Naive thymus-derived CD8-positive, alpha-beta T cell (primary cell): ENCODE measurements at places on chromosomes 6 and 20.

GRCh38 chr6:170151321-170151771, 139.5 kb downstream of the DLL1 start:
- no peak for DNase-seq

- DNase-seq, result no peak
Measured at GRCh38 chr20:6501061-6501460, 266.4 kb upstream of the BMP2 start.

DNA sequence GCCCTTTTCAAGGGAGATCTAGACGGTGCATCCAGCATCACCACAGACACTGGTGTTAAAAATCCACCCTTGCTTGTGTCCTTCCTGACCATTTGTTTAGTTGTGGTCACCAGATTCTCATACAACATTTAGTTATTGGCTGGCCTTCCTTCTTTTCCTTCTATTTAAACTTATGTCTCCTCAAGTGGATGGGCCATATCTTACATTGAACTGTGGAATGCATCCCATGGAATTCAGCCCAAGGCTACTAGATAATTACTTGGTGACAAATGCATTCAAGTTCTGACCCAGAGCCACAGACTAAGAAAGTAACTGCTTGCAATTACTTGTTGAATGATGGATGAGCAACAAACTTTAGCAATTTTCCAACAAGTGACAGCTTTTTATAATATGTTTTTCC, 198.9 kb upstream of the SSTR4 start:
- DNase-seq, result no peak

DNA sequence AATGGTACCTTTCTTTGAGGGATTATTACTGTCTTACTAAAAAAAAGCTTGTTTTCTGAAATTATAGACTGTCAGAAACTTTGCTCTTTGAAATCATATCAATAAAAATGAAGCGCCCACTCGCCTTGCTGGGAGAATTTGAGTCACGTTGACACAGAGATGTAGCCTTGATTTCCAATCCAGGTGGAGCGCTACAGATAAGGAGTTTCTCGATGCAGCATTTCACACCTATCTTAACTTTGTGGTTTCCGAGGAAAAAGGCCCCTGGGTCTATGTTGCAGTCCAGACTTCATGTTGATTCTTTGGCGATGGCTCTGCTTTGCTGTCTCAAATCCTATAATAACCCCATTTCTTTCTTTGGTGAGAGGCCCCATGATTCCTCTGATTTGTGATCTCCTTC, 158.1 kb upstream of the ARG1 start:
- DNase-seq, result no peak

DNA sequence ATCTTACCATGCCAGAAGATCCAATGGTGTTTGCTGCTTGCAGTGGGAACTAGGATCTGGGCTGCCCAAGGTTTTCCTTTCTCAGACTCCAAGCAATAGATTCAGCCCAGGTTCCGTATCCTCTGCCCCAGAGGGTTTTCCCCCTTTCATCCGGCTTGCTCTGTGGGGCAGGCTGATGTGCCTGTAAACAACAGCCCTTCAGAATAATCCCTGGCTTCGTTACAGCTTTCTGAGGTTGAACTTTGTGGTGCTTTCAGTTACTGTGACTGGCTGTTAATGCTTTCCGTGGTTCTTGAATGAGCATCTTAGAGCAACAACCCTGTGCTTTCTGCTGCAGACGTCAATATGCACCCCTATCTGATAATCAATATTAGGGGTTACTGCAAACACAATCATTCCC, 400.4 kb downstream of the BTBD3 start:
- DNase-seq, result no peak

DNA sequence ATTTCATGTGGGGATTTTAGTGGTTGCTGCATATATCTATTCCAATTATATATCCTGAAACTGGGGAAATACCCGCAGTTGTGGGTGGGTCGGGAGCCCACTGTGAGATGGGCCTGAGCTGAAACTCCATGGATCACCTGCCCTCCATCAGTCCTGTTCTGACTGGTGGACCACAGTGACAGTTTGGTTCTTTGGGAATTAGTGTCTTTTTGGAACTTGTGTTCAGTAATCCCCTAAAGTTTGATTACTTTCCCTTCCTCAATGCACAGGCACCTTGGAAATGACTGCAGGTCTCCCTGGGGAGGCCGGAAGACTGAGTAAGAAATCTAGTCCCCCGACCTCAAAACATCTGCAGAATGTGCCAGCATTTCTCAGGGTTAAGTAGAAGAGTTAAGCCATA, 11.3 kb downstream of the STK35 start:
- DNase-seq, result no peak
